Fibroblast of the conjunctiva (primary cell): ENCODE measurements at places on chromosomes 4 and X.
A peak's percentile ranks its signal among the peaks of the same experiment; 100 is the strongest.

- DNase-seq = no peak
Observed at GRCh38 chr4:132063829-132064228, 1085.3 kb upstream of the PCDH10 start.

GRCh38 chr4:176270669-176271068 lies 1.6 kb upstream of the ASB5 start:
- peak; percentile 89 for DNase-seq

DNA sequence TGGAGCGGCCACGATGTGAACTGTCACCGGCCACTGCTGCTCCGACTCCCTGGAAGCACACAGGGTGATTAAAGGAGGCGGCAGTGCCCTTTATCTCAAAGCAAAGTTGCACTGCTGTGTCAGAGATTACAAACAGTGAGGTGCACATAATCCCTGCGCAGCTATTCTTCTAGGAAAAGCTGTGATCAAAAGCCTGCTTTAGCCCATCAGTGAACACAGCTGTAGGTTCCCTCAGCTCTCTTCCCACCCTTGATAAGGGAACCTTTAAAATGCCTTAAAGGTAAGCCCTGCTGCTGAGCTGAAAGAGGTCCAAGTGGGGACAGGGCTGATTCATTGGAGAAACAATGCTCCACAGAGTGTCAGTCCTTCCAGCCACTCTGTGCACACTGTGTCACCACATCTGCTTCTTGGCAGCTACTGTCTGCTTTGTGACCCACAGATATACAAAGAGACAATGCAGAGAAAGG lies 127.6 kb downstream of the EIF4E start:
- no peak for DNase-seq

GRCh38 chrX:68889249-68889648 lies 60.4 kb downstream of the EFNB1 start:
- DNase-seq = no peak

- DNase-seq = no peak
Observed at GRCh38 chrX:51876441-51876840, 17.0 kb upstream of the MAGED1 start.

DNA sequence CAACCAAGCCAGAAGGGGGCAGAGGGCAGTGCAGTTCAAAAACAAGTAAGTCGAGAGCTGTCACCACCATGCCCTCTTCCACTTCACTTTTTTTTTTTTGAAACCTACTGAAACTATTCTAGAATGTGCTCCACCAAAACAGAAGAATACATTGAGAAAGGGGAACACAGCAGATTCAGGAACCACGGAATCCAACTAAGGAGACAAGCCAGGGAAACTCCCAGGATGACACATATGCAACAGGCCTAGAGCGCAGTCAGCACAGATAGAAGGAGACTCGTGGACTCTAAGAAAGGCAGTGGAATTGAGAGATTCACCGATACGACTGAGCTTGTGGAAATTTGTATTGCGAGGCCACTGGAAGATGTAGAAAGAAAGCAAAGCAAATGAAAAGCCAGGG lies 66.1 kb downstream of the PHKA2 start:
- DNase-seq = no peak

GRCh38 chrX:40088299-40088625 lies 9.5 kb downstream of the BCOR start:
- DNase-seq = no peak

GRCh38 chr4:133513901-133514300 lies 364.8 kb downstream of the PCDH10 start:
- DNase-seq = no peak

DNA sequence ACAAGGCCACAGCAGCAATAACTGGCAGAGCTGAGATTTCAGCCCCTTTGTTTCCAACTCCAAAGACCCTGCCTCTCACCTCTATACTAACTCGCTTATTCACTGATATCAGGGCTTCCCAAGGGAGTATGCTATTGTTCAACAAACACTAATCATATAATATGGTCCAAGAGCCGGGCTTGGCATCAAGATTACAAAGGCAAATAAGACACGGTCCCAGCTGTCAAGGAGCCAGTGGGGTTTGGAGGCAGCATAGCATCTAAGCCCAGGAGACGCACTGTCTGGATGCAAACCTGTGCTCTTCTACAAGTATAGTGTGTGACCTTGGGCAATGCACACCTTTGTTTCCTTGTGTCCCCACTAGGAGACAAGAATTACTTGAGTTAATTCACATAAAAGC lies 28.7 kb downstream of the PAPSS1 start:
- no peak for DNase-seq

- DNase-seq = no peak
Observed at GRCh38 chrX:11537141-11537540, 128.6 kb downstream of the ARHGAP6 start.

DNA sequence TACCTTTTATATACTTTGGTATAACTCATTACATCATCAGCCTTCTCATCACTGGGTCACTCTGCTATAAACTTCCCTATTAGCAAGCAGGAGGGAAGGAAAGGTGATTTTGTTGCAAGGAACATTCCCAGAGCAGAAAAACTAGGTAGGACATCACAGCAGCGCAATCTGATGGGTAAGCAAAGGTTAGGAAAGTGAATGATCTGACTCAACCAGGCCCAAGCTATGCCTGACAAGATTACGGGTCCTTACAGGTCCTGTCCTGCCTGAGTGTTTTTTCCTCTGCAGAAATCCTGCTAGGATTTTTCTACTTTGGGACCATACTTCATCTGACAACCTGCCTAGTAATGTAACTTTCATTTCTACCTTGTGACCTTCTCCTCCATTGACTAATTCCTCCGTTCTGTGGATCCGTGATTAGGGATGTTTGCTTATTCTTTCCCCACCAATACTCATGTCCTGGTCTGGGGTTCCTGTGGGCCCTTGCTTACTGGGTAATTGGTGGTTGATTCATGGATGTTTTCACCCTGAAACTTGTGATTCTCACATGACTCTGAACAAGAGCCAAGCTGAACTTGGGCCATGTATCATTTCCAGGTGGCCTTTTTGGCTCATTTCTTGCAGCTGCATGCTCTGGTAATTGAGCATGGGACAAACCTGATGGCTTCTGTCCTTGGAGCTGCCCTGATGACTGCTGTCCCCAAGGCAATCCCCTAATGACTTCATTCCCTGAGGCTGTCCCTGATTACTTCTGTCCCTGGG lies 111.9 kb upstream of the KIT start:
- DNase-seq = no peak

GRCh38 chr4:126757219-126757618 lies 875.5 kb upstream of the INTU start:
- no peak for DNase-seq

- no peak for DNase-seq
Observed at GRCh38 chr4:38141808-38142500, 181.8 kb downstream of the PTTG2 start.

GRCh38 chr4:74830928-74831327 lies 36.6 kb upstream of the BTC start:
- DNase-seq = no peak
